ENCODE measurements at places on chromosomes 12 and 14.

GRCh38 chr12:6828781-6829535, 751 bp downstream of the P3H3 start:
- no peak for DNase-seq

DNA sequence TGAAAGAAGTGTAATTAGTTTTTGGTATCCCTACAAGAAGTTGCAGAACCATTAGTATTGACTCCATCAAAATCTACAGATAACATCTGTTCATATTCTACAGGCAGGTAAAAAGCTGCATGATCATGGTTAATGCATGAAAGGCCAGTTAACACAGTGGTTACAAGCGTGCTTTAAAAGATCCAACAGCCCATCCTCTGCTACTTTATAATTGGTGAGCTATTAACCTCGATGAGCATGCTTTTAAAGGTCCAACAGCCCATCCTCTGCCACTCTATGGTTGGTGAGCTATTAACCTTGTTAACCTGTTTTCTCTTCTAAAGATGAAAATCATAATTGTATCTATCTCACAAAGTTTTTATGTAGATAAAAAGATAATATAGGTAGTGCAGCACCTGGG, 289.3 kb downstream of the DUSP6 start:
- DNase-seq: no peak

GRCh38 chr12:38501481-38501880, 184.9 kb downstream of the ALG10B start:
- DNase-seq: no peak

DNA sequence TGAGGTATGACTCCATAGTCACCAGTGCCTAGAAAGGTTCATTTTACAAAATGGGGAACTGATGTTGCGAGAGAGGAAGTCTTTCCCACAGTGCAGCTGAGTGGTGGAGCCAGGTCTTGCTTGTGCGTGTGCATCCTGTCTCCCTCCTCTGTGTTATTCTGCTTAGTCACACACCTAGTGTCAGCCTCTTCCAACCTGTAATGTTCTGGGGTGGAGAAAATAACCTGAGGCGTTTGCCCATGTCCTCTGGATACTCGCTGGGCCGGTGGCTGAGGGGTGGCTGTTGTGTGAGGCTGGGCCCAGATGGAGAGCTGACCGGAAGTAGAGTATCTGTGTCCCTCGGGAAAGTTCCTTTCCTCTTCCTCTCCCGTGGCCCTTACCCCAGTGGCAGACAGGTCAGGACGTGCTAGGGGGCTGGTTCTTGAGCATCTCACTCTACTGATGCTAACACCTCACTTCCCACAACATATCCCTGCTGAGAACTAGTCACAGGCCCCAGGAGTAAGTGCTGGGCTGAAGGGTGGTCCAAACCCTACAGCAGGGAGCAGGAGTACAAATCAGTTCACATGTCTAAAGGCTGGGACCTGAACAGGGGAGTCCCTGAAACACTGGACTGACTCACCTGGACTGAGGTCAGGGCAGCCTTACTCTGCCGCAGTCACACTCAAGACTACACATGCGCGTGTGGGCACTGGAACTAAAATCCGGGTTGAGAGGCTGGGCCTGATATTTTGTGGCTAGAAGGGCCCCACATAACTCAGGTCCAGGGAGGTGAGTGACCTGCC, 7.0 kb downstream of the MLF2 start:
- DNase-seq: no peak

- DNase-seq: no peak
Measured at GRCh38 chr12:130166306-130166705, 4.0 kb downstream of the FZD10 start.

- DNase-seq: no peak
Measured at GRCh38 chr14:49770212-49770817, 2.4 kb downstream of the KLHDC2 start.

GRCh38 chr12:49403971-49404450, 36.7 kb downstream of the SPATS2 start:
- DNase-seq: no peak

GRCh38 chr12:113333877-113334785, 778 bp downstream of the SLC8B1 start:
- no peak for DNase-seq

DNA sequence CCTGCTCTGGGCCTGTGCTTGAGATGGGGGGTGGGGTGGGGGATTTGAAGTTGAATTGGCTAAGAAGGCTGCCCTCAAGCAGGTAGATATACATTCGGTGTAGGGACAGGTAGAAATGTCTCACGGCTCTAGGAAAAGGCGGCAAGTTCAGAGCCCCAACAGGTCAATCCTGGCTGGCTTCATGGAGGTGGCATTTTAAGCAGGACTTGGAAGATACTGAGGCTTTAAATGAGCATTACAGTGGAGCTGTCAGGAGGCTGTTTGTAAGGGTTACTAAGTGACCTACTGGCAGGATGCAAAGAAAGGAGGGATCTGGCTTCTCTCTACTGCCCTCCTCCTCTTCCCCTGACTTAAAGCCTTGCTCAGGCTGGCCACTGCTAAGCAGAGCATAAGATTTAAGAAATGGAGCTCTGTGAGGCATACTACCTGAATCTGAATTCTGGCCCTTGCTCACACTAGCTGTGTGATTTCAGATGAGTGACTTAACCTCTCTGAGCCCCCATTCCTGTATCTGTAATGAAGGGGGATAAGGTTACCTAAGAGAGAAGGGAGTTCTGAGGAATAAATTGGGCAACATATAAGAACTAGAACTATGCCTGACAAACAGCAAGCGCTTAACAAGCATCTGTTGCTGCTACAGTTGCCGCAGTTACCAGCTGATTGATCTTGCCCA, 61.6 kb downstream of the SLC24A4 start:
- DNase-seq: no peak

GRCh38 chr12:690466-690865, 27.2 kb upstream of the NINJ2 start:
- DNase-seq: no peak

- no peak for DNase-seq
Measured at GRCh38 chr12:41869432-41869831, 275.2 kb downstream of the GXYLT1 start.

GRCh38 chr12:65269603-65270002, 8.9 kb upstream of the MSRB3 start:
- no peak for DNase-seq

- DNase-seq: no peak
Measured at GRCh38 chr12:2797721-2798418, 3.1 kb downstream of the FKBP4 start.

GRCh38 chr14:105224845-105225570, 23.3 kb upstream of the BTBD6 start:
- no peak for DNase-seq

All from NCI-H1694 treated with DMSO at 0.1 percent for 48 hours (cell line).